Neural progenitor cell (in vitro differentiated cells): ENCODE measurements at places on chromosomes 3 and 15. TPM values are rescaled to one million over a fixed set of nuclear protein-coding genes. Genes with fewer than 3 reads are reported as not detected.

- peak; percentile 23 for DNase-seq
These were observed 53.8 kb upstream of the CADM2 start for GRCh38 chr3:84904816-84905555.

GRCh38 chr3:141429371-141430035 lies 57.3 kb upstream of the RASA2 start:
- DNase-seq = no peak

- DNase-seq = no peak
These were observed 30.7 kb downstream of the PLA1A start for GRCh38 chr3:119628390-119628789.

GRCh38 chr15:84737005-84737404 lies 11.4 kb upstream of the ZNF592 start:
- no peak for DNase-seq

- DNase-seq = peak; percentile 40
These were observed 740 bp downstream of the MAGI1 start for GRCh38 chr3:66037986-66038369.

DNA sequence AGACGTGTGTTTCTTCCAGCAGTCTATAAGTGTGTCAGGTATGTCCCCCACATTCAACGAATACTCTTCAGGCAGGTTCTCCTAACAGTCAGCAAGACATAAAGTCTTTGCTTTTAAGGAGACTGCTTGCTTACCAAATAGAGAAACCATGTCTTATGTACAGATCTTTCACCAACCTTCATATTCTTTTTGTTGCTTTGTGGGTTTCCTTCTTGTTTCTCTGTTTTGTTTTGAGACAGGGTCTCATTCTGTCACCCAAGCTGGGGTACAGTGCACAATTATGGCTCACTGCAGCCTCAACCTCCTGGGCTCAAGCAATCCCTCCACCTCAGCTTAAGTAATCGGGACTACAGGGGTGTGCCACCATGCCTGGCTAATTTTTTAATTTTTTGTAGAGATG lies 14.3 kb downstream of the DYNC1LI1 start:
- no peak for DNase-seq

GRCh38 chr15:56759450-56759845 lies 26.1 kb upstream of the ZNF280D start:
- no peak for DNase-seq

DNA sequence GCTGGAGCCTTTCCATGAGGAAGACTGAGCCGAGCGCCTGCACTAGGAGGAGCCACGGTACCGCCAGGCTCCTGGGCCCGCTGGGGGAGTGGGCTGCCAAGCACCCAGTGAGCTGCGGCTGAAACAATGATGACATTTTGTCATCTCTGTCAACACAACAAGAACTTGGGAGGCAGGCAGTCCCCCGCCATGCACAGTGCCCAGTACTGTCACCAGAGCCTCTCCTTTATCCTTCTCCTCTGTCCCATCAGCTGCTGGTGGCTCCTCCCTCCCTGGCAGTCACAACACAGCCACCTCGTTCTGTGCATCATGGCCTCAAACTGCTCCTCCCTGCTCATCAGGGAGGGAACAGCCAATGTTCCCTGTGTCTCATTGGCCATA lies 34.0 kb upstream of the PCSK6 start:
- DNase-seq = no peak

- DNase-seq = no peak
These were observed 186.3 kb downstream of the MCTP2 start for GRCh38 chr15:94417501-94418293.

- DNase-seq = no peak
These were observed 68.3 kb upstream of the PIK3R4 start for GRCh38 chr3:130814691-130815472.

DNA sequence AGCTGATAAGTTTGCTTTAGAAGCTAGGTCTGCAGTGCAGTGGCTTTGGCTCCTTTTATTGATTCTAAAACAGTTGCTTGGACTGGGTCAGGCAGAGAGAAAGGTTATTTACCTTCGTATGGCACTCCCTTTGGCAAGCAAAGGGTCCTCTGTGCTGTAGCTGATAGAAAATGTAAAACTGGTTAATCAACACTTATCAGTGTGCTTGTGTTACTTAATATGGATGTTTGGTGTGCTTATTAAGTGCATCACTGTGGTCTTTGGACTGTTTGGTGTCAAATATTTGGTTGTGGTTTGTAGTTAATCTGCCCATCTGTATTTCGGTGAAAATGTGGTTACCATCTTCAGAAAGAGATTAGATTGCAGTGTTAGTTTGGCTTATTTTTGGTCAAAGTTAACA lies 16.0 kb downstream of the UBE2E2 start:
- DNase-seq = no peak

GRCh38 chr15:29233566-29233965 lies 36.1 kb downstream of the NSMCE3 start:
- DNase-seq = no peak

GRCh38 chr15:69553686-69554085 lies 101.1 kb downstream of the RPLP1 start:
- no peak for DNase-seq

DNA sequence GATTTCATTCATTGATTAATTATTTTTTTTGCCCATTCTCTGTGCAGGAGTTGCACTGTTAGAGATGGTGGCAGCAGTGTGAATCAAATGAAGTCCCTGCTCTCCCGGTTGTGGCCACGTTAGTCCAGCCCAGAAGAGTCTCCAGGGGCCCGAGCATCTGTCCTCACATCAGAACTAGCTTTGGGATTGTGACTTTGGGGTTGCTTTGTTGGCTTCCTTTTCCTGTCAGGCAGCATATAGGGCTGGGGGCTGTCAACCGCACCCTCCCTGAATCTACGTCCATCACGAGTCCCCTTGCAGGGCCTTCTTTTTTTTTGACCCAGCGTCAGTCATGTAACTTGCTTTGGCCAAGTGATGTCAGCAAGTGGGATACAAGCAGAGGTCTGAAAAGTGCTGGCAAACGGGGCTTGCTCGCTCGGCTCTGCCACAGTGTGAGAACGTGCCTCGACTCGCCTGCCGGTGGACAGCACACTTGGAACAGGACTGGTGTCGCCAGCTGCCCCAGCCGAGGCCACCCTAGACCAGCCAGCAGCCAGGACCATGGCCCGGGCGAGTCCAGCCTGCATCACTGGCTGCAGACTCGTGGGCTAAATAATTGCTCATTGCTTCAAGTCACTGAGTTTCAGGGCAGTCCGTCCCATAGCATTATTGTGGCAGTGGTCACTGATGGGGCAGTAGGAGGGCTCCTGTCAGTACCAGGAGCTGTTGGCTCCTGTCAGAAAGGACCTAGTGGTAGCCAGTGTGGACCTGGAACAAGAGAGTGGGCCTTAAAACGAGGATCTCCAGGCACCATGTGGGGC lies 151.6 kb upstream of the MEF2A start:
- no peak for DNase-seq

- DNase-seq = no peak
These were observed 30.3 kb downstream of the RAP2B start for GRCh38 chr3:153192327-153192726.

DNA sequence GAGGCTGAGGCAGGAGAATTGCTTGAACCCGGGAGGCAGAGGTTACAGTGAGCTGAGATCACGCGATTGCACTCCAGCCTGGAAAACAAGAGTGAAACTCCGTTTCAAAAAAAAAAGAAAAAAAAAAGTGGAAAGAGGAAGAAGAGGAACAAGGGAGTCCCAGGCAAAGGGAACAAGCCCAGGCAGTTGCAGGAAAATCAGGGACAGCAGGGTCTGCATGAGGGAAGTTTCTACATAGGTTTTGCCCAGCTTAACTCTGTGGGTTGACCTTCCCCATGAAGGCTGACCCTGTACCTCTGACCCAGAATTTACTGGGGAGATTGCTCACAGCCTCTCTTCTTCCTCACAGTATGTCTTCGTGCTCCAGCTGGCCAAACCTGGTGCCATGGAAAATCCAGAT lies 12.3 kb downstream of the RBP1 start:
- DNase-seq = no peak

Gene ISL2
- total RNA-seq = not detected in 2 replicates

Gene CLDN16
- not detected in 2 replicates for total RNA-seq

Gene CILP
- 0.22 TPM in 1 of 2 replicates, not detected in the other for total RNA-seq

Gene KLHL6
- 0.09 and 0.40 TPM in 2 replicates for total RNA-seq

Gene ITGA11
- not detected in 2 replicates for total RNA-seq

Gene CCR8
- not detected in 2 replicates for total RNA-seq

Gene MESP2
- 0.19 TPM in 1 of 2 replicates, not detected in the other for total RNA-seq

Gene PRR20G
- total RNA-seq = not detected in 2 replicates

Gene TLR9
- total RNA-seq = not detected in 2 replicates
